Stimulated activated CD8-positive, alpha-beta memory T cell treated with anti-CD3 and anti-CD28 coated beads, Interleukin-15, amount 100 ng/mL, for 24 hours (primary cell): ENCODE measurements at places on chromosomes 11 and 22.

- no peak for DNase-seq
Observed at GRCh38 chr11:127926721-127927120, 660.6 kb downstream of the ETS1 start.

DNA sequence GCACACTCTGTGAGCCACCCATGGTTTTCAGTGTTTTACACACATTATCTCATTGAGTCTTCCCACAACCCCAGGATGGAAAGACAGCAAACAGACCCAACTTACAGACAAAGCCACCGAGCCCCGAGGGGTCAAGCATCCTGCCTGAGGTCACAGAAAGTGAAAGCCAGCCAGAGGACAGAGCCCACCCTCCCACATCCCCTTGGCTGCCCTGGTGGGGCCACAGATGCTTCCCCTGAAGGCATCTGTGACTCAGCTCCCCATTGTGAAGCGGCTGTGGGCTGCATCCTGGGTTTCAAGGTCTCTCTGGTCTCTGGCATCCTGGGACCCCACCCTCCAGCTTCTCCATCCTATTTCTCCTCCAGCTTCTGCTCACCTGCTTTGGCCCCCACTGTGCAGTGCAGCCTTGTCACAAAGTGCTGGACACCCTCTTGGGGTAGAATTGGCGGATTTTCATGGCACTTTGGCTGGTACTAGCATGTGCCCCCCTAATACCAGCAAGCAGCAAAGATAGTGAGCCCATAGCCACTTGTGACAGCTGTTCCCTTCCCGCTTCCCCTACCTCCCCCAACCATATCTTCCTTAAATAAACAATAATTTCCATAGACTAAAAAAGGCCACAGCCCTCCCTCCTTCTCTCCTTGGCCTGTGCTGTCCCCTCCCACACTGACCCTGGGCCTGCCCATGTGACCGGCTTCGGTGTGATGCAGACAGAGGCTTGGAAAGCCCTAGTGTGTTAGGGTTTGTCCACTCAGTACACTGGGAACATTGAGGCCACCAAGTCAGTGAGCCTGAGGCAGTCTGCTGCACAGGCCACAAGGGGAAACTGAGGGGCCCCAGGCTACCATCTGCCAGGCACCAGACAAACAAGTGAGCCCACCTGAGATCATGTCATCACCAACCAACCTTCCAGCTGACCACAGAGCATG, 53.9 kb upstream of the SHISAL1 start:
- DNase-seq = no peak

- DNase-seq = no peak
Observed at GRCh38 chr22:26045051-26045450, 124.2 kb upstream of the SEZ6L start.

- DNase-seq = no peak
Observed at GRCh38 chr22:36367479-36367878, 20.3 kb downstream of the MYH9 start.

DNA sequence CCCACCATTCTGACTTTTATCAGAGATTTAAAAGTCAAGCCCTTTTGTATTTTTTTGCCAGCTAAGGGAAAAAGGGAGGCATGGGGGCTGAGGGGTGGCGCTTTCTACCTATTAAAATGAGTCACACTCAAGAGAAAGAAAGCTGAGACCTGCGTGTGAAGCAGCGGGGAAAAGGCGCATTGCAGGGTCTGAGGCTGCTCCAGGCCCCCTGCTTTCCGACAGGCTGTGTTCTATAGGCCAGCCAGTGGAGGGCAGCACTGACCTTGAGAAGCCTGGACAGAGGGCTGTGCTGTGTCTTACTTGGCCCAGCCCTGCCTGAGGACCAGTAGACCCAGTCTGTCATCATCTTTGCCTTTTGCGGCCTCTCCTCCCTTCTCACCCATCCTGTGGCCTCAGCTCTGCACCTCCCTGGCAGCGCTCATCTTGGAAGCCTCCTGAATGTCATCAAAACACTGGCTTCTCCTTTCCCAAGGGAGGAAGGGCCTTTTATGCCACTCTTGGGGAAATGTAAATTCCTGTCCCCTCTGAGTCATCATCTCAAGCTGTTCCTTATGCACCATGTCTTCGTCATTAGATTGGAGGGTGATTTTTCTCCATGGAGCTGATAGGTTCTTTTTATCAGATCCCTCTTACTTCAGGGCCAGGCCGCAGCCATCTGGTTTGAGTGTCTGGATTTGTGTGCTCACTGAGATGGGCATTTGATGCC, 12.6 kb upstream of the MAPK8IP1 start:
- DNase-seq = no peak

- no peak for DNase-seq
Observed at GRCh38 chr22:30225220-30225927, 21.2 kb downstream of the LIF start.

DNA sequence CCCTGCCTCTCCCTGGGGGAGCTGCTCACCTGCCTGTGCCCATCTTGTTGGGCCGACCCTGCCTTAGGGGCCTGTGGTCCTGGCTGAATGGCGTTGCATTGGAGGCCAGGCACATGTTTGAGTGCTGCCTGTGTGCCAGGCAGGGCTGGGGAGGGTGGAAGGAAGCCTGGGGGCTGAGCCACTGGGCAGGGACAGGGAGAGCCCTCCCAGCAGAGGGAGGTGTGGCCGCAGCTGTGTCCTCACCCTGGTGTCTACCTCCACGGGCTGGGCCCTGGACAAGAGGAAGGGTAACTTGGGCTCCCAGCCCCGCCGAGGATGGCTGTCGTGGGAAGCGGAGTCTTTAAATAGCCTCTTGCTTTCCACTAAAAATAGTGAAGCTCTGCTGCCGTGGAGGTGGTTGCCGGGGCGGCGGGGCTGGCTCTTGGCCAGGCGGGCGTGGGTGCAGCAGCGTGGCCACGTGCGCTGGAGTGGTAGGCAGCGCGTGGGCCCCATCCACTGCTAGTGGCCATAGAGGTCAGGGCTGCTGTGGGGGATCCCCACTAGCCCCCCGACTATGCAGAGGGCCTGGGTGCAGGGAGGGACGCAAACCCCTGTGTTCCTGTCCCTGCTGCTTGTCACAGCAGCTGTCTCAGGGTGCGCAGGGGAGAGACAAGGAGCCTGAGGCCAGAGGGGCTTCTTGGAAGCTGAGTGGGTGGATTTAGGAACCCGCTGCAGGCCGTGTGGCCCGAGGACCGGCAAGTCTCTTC, 6.2 kb downstream of the ZDHHC8 start:
- no peak for DNase-seq

DNA sequence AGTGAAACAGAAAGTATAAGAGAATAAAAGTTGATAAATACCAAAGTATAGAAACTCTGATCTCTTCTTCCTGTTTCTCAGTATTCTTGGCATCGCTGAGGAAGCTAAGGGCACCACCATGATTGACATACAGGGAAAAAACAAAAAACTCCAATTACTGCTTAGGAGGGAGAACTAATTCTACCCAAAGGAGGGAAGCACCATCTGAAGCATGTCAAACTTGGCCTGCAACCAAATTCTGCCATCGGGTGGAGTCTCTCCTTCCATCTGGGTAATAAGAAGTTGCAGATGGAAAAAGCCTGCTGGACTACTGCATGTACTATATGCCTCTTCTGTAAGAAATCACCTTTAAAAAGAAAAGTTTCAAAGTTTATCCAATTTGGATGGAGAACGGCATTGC, 30.5 kb upstream of the PPP2R1B start:
- DNase-seq = no peak

- DNase-seq = no peak
Observed at GRCh38 chr11:33620423-33621171, 80.0 kb downstream of the C11orf91 start.

- no peak for DNase-seq
Observed at GRCh38 chr11:78315724-78316123, 101.9 kb downstream of the GAB2 start.

DNA sequence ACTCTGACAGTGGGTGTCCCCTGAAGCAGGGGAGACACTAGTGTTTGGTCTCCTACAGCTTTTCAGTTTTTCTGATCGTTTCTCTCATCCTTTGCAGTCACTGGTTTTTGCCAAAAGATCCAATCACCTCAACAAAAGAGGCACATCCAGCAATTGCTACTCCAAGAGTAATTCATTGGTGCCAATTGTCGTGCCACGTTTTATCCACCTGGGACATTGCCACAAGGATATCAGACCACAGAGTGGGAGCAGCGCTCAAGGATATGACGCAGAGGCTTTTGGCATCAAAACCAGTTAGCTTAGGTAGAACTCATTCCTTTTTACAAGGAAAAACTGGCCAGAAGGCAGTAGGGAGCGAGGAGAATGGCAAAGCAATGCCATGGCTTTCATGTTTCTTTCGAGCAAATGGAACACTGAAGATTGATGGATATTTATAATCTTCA, 40.9 kb upstream of the BLID start:
- no peak for DNase-seq

GRCh38 chr11:41872426-41872825, 413.0 kb upstream of the LRRC4C start:
- no peak for DNase-seq

DNA sequence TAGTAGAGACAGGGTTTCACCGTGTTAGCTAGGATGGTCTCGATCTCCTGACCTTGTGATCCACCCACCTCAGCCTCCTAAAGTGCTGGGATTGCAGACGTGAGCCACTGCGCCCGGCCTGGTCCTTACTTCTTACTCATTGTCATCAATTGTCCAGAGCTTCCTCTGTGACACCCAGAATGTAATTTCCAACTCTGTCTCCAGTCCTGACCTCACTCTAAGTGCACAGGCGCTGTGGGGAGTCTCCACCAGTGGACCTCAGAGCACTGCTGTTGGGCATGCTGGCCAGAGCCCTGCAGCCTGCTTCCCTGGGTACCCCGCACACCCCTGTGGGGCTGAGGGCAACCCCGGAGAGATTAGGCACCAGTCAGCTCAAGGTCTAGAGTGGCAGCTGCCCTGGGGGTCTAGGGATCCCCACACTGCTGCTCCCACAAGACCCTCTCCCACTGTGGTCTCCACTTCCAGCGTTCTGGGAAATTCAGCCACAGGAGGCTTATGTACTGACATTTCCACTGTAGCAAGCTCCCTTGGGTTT, 1140.3 kb downstream of the TBC1D22A start:
- no peak for DNase-seq

- no peak for DNase-seq
Observed at GRCh38 chr11:130451231-130452019, 3.0 kb downstream of the ADAMTS15 start.

DNA sequence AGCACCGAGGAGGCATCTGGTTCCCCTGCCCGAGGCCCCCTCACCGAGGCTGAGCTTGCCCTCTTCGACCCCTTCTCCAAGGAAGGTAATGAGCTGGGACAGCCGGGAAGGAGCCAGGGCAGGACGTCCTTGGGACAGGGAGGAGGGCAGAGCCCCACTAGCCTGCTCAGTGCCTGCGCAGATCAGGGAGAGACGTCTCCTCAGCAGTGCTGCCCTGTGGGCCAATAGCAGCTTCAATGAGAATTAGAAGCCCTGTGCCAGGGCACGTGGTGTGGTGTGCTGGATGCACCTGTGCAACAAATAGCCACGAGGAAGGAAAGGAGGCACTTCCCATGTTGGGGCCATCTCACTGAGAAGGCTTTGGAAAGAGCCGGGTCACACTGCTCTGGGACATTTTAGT, 5.4 kb upstream of the SAC3D1 start:
- DNase-seq = no peak

GRCh38 chr22:44594951-44595350, 96.9 kb upstream of the RTL6 start:
- no peak for DNase-seq

- no peak for DNase-seq
Observed at GRCh38 chr11:70586261-70587074, 188.1 kb downstream of the CTTN start.

DNA sequence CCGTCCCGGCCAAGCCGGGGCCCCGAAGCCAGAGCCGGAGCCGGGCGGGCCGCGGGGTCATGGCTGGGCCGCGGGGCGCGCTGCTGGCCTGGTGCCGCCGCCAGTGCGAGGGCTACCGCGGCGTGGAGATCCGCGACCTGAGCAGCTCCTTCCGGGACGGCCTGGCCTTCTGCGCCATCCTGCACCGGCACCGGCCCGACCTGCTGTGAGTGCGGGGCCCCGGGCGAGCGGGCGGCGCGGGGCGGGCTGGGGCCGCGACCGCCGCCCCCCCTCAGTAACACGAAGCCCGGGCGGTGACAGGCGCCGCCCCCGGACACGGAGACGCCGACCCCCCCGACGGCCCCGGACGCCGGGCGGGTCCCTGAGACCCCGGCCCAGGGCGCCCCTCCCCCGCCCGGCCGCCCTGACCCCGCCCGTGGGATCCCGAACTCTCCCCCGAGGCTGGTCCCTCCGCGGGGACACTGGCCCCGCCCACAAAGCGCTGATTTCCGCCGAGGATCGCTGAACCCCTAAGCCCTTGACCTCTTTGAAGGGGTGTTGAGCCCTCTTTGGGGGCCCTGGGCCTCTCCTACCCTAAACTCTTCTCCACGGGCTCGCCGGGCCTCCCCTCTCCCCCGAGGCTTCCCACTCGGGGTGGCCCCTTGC, 389 bp downstream of the MICALL1 start:
- no peak for DNase-seq

- DNase-seq = no peak
Observed at GRCh38 chr22:45629469-45630089, 42.1 kb upstream of the ATXN10 start.

- DNase-seq = no peak
Observed at GRCh38 chr11:132245403-132246385, 875.3 kb downstream of the NTM start.

DNA sequence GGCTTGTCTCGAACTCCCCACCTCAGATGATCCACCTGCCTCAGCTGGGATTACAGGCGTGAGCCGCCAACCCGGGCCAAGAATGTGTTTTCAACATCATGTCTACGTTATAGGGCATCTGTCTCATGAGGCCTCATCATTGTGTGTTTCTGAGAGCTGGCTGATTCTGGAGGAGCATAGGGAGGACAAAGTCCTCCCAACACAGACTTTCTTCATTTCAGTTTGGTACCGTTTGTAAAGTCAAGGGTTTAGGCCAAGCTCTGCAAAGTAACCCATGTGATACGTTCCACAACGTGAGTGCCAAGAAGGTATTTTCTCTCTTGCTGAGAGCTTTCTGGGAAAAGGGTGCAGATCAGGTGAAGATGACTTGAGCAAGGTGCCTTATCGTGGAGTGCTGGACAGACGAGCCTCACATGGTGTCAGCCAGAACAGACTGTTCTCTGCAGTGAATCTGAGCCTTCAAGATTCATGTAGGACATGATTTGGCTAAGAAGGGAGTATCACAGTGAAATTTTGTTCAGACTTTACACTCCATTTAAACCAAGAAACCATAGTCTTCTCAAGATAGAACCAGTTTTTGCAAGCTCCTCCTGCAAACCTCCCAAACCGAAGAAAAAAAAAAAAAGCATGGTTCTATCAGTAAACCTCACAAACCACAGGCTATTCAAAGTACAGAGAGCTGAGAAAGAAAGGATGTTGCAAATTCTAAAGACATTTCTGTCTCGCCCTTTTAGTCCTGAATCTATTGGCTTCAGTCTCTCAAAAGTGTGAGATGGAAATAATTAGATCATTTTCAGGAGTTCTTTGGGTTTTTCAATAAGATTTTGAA, 71.7 kb downstream of the DBX1 start:
- no peak for DNase-seq

- DNase-seq = no peak
Observed at GRCh38 chr11:64291752-64292459, 804 bp downstream of the KCNK4 start.

DNA sequence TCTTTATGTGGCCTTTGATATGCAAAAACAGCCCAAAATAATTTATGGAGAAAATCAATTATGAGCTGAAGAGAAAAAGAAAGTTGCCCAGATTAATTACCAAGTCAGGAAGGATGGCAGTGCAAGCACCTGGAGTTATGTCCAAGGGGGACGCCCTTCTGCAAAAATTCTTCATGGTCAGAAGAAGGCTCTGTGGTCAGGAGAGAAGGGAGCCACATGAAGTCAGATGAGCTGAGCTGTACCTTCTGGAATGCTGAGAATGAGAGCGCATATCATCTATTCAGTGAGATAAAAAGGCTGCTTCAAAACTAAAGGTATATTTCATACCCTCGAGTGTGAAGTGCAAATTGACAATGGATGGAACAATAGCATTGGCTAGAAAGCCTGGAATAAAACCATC, 607.4 kb downstream of the NTM start:
- DNase-seq = no peak
